Kidney epithelial cell (primary cell): ENCODE measurements at places on chromosomes 1 and 21.

DNA sequence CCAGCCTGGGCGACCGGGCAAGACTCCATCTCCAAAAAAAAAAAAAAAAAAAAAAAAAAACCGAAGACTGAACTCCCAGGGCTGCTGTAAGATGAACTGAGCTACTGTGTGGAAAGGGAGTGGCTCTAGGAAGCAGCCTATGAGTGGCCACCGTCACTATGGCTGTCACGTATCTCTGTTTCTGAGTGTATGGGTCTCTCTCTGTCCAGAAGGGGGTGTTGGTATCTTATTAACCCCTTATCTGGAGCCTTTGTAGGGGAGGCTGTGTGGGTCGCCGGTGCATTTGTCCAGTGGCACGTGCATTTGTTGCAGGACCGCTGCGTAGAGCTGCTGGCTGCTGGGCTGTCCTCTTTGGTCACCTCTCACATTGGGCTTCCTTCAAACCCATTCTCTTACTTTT is 326.6 kb downstream of the CAMTA1 start:
- no peak for DNase-seq

- DNase-seq, result no peak
These were observed 24.8 kb downstream of the TGFB2 start for GRCh38 chr1:218369688-218370511.

DNA sequence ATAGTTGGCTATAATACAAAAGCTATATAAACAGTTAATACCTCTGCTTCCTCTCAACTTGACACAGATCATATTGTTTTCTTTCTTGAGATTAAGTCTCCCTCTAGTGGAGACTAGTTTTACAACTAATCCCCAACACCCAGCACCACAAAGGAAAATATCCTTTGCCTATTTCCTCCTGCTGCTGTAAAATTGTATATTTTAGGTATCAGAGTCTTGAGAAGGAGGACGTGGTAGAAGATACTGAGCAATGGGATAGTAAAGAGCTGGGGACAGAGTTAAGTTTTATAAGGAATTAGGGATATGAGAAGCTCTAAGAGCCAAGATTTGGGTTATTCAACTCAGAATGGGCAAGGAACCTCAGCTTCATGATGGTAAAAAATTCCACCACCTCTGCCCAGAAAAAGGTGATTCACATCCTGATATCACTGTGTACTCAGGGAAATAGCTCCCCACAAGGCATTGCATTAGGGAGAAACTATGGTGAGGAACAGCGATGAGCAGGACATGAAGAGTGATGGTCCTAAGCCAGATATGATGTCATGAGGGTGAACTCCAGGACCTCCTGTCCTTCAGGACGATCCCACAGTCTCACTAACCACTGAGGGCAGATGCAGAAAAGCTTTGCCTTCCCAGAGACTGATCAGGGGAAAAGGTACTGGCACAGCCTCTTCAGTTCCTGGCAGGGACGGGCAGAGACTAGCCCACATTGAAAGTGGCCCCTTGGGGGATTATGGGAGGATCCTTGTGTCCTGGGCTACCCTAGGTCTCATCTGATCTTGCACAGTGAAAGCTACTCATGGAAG is 14.7 kb upstream of the CFAP126 start:
- DNase-seq, result no peak

DNA sequence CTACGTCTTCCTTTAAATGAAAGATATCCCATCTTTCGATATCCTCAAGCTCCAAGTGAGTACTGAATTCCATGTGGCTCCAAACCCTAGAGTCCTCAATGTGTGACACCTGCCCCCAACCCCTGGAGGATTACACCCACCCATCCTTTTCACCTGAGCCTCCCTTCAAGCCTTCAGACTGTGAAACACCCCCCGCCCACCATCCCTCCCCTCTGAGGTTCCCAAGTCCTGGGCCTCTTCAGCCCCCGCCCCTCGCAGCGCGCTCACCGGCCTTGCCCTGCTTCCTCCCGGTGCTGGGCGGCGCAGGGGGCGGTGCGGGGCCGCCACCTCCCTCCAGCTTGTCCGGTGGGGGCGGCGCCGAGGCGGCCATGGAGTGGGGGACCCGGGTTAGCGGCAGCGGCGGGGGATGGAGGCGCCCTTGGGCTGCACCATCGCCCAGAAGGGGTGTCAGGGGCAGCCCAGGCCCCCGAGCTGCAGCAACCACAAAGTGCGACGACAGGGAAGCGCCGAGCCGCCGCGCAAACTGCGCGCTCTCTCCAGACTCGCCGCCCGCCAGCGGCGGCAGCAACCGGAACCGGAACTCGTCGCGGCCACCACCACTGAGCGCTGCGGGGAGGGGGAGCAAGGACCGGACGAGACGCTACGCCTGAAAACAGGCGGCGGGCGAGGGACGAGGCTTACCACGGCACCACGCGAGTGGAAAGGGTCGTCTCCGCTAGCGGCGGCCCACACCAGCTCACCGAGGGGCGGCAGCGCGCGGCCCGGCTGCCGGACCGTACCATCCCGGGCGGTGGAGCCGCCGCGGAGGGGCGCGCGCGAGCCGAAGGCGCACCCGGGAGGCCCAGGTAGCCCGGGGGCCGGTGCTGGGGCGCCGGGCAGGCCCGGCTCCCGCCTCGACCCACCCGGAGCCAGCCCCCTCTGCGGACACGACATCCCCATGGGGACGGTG is at the start of gene PYGO2:
TSS of gene PYGO2 (minus strand) at position 576 of the 949 bp plus-strand sequence. CDS start at position 370, 206 bp downstream.
- no peak for DNase-seq

DNA sequence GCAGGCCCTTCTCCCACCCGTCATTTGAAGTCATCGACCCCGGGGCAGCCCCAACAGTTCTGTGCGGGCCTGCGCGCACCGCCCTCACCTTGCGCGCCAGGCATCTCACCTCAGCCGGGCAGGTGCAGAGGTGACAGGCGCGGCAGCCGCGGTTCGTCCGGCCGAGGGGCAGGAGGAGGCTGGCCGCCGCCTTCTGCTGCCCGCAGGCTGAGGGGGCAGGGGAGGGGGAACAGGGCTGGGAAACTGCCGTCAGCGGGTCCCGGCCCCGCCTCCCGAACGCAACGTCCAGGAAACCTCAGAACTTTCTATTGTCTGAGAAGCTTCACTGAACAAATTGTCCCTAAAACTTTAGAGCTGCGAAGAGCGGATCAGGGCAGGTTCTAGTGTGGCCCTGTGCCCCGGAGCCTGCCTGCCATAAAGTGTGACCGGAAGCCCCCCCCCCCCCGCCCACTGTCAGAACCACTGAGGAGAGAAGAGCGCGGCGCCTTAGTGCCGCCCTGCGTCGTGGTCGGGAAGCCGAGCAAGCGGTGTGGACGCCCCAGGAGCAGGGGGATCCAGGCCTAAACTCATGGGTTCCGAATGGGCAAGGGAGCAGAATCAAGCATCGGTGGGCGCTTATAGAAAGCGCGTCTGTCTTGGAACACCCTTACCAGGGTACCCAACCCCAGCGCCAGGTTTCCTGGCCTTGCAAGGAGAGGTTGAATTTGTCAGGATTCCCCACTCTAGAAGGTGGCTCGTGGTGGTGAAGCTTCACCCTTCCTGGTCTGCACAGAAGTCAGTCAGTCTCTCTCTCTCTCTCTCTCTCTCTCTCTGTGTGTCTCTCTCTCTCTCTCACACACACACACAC is 13.3 kb upstream of the TBX15 start:
- DNase-seq, result no peak

DNA sequence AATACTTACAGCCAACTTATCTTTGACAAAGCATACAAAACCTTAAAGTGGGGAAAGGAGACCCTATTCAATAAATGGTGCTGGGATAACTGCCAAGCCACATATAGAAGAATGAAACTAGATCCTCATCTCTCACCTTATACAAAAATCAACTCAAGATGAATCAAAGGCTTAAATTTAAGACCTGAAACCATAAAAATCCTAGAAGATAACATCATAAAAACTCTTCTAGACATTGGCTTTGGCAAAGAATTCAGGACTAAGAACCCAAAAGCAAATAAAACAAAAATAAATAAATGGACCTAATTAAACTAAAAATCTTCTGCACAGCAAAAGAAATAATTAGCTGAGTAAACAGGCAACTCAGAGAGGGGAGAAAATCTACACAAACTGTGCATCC is 335.6 kb upstream of the PBX1 start:
- no peak for DNase-seq

GRCh38 chr1:211478376-211478775 is 13.6 kb downstream of the RD3 start:
- no peak for DNase-seq

DNA sequence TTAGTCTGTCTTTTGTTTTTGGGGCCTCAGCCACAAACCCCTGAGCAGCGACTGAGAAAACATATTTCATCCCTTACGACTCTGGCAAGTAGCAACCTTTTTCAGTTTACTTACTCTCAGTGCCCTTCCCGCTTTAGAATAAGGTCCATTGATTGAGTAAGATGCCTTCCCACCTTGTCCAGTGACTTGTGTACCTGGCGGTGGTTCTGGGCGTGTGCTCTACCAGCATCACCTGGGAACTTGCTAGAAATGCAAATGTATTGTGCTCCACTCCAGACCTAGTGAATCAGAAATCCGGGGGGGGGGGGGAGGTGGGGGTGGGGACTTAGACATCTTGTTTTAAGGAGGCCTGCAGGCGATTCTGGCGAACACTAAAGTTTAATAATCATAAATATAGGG is 72.1 kb downstream of the S1PR1 start:
- DNase-seq, result no peak

- DNase-seq, result no peak
These were observed 63.9 kb upstream of the C1orf105 start for GRCh38 chr1:172356620-172357019.

GRCh38 chr1:61227857-61228550 is 145.6 kb downstream of the NFIA start:
- DNase-seq, result no peak

GRCh38 chr1:6948861-6949260 is 163.6 kb downstream of the CAMTA1 start:
- DNase-seq, result no peak

DNA sequence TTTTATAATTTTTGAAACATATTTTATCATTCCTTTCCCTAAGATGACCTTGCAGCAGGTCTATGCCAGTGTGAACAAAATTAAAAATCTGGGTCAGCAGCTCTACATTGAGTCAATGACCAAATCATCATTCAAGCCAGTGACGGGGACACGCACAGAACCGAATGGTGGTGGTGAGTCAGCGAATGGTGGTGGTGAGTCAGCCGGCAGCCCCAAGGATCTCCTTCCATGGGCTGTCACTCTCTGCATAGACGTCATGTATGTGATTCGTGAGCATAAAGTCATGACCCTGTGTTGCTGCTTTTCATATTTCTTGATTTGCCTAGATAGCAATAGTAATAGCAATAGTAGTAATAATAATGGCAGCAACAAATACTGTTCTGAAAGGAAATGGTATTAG is 26.3 kb downstream of the PER3 start:
- DNase-seq, result peak; percentile 66

- peak; percentile 23 for DNase-seq
These were observed 11.1 kb upstream of the C1orf174 start for GRCh38 chr1:3910857-3911845.

DNA sequence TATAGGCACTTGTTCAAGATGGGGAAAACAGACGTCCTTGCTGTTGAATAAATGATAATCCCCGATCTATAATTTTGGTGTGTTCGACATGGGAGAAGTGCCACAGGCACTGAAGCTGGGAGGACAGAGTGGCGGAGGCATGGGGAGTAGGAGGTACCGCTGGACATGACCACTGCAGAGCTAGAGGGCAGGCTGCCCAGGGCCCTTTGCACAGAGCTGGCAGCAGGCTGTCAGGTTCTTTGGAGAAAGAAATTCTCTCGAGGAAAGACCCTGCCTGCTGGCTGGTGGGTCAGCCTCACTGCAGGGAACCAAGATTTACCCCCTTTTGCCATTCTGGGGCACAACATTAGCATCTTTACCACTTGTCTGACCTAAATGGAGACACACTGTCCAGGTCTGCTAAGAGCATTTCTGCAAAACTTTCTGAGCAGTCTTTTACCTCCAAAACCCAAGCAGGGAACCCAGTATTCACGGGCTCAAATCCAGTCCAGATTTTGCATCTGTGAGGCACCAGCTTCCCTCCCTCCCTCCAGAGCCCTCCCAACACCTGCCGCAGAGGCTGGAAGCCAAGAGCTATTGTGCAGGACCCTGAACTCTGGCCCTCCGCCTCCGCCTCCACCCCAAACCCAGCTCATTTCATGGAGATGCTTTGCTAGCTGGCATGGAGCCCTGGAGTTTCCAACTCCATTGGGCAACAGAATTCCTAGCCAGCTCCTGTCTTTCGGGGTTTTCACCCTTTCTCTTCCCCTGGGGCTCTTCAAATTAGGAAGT is 142.3 kb downstream of the PLXNA2 start:
- no peak for DNase-seq

GRCh38 chr1:235073331-235073967 is 55.2 kb downstream of the TOMM20 start:
- DNase-seq, result no peak

- DNase-seq, result peak; percentile 23
These were observed 429.4 kb upstream of the TMPRSS15 start for GRCh38 chr21:18832950-18833349.

GRCh38 chr1:63780565-63780964 is 6.7 kb downstream of the ROR1 start:
- DNase-seq, result no peak

DNA sequence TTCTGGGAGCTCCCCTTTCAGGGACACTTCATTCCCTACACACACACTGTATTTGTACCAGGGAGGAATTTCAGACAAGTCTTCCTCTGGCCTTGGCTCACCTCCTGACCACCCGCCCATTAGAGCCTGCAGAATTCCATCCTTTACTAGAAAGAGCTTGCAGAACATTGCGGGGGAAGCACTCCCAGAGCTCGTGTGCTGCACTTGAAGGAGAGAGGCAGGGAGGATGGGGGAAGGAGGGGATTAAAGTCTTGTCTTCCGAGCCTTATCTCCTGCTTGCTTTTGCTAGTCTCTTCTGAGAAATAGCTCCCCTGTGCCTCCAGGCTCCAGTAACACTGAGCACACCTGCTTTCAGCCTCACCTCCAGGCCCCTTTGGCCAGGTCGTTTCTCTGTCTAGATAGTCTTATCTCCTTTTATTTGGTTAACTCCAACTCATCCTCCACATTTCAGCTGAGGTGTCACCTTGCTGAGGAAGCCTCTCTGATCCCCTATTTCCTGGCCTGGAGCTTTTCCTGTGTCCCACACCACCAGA is 62.0 kb downstream of the PCNX2 start:
- DNase-seq, result no peak

- DNase-seq, result no peak
These were observed 59.5 kb downstream of the CNIH3 start for GRCh38 chr1:224675590-224675989.

DNA sequence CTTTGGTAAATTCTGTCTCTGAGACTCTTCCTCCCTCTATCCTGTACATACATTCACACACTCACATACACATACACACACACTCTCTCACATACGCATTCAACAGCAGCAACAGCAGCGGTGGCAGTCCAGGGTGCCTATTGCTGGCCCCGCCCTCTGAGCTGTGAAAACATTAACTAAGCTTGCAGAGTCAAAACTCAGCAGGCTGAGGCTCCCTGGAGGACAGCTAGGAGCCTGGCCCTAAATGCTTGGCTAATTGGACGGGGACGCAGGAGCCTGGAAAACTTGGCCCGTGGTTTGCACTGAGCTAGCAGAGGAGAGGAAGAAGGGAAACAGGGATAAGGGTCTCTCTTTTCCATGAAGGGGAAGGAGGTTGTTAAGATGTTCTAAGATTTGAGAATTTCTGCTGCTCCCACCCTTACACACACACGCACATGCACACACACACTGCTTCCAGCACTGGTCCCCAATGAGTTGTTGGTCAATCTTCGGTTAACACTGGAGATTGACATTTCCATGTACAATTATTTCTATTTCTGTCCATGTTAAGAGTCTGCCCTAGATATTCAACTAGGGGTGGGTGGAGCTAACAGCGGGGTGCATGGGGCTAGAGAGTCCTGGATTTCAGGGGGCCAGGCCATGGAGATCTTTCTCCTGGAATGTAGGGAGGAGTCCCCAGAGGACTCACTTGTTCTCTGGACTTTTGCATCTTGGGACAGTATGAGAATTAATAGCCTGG is 94.2 kb downstream of the PLXNA2 start:
- DNase-seq, result no peak

- no peak for DNase-seq
These were observed 93.4 kb upstream of the BACE2 start for GRCh38 chr21:41074396-41075184.
